ENCODE measurements at places on chromosomes 12 and 14.

GRCh38 chr12:132614861-132615578 lies 3.6 kb upstream of the P2RX2 start:
- peak; percentile 67 for DNase-seq

DNA sequence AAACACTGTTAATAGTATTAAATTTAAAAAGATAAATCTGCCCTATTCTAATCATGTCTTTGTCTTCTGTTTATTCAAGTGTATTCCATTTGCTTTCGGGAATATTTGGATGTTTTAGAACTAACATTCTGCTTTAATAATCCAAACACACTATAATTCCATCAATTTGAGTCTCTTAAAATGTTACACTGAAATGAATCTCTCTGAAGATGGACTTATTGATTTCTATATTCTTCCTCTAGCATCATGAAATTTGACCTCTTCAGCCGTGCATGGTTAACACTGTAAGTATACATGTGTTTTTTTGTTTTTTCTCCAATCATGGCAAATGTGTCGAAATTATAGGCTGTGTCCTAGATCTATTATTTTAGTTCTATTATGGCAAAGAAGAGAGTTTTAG lies 339.2 kb downstream of the ACSS3 start:
- no peak for DNase-seq

DNA sequence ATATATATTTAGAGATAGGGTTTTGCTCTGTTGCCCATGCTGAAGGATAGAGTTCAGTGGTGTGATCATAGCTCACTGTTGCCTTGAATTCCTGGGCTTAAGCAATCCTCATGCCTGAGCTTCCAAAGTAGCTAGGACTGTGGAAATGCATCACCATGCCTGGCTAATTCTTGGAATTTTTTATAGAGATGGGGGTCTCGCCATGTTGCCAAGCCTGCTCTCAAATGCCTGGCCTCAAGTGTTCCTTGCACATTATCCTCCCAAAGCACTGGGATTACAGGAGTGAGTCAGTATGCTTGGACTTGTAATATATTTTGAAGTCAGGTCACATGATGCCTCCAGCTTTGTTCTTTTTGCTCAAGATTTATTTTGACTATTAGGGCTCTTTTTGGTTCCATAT lies 178.0 kb downstream of the RPAP3 start:
- no peak for DNase-seq

DNA sequence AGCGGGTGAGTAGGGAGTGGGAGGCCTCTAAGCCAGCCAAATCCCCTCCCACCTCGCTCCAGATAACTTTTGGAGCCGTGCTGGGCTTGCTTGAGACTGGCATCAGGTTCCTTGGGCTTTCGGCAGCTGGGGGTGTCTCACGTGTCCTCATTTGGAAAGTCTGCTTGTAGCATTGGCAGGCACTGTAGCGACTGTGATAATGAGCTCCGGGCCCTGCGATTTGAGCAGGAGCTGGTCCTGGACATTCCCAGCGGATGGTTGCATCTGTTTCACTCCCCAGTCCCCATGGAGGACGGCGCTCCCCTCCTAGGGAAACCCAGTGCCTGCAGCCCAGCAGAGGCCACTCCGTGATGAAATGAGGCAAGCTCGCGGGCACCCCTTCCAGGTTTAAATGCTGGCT lies 49.4 kb downstream of the DGLUCY start:
- DNase-seq, result peak; percentile 56

GRCh38 chr12:19694627-19695026 lies 255.3 kb downstream of the AEBP2 start:
- DNase-seq, result no peak

- DNase-seq, result no peak
These were observed 68.3 kb downstream of the SCARB1 start for GRCh38 chr12:124795081-124795948.

GRCh38 chr12:12784116-12784515 lies 1.3 kb upstream of the APOLD1 start:
- DNase-seq, result no peak

Data from posterior cingulate gyrus (tissue), 11 donors.